ENCODE measurements at places on chromosomes 5 and 9. TPM values are rescaled to one million over a fixed set of nuclear protein-coding genes. Genes with fewer than 3 reads are reported as not detected.

GRCh38 chr5:98103807-98104206 is 669.7 kb upstream of the RGMB start:
- DNase-seq = no peak

DNA sequence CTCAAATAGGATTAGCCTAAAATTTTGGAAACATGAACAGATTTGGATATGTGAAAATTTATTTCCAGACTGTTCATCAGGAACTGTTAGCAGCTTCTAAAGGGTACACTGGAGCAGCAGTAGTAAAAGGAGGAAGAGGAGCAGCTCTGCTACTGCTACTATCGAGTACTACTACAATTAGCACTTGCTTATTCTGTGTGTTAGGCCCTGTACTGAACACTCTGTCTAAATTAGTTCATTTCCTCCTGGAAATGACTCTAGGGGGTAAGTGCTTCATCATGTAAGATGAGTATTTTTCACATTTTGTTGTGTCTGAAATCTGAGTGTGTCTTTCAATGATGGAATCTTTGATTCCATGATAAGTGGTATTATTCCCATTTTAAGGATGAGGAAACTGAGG is 9.8 kb downstream of the CD274 start:
- no peak for DNase-seq

- no peak for DNase-seq
These were observed 41.3 kb downstream of the C6 start for GRCh38 chr5:41172012-41172411.

DNA sequence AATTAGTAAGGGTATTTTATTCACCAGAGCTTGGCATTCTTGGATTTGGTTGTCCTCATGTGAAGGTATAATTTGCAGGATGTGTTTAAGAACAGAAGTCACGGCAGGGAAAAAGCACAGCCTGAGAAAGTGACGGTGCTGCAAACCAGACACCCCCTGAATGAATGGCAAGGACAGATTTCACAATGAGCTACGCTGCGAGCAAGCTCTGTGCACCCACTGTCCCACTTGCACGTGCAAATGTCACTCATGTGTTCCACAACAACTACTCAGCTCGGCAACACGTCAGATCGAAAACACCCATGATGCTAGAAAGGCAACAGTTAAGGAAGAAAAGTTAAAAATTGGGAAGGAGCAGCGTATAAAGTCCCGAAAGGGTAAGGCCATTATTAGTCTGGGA is 168.9 kb downstream of the ROR2 start:
- DNase-seq = no peak

GRCh38 chr5:132423438-132423898 is 54.0 kb downstream of the SLC22A5 start:
- DNase-seq = no peak

PCA3 gene
- polyA plus RNA-seq = 0.62 TPM

DNA sequence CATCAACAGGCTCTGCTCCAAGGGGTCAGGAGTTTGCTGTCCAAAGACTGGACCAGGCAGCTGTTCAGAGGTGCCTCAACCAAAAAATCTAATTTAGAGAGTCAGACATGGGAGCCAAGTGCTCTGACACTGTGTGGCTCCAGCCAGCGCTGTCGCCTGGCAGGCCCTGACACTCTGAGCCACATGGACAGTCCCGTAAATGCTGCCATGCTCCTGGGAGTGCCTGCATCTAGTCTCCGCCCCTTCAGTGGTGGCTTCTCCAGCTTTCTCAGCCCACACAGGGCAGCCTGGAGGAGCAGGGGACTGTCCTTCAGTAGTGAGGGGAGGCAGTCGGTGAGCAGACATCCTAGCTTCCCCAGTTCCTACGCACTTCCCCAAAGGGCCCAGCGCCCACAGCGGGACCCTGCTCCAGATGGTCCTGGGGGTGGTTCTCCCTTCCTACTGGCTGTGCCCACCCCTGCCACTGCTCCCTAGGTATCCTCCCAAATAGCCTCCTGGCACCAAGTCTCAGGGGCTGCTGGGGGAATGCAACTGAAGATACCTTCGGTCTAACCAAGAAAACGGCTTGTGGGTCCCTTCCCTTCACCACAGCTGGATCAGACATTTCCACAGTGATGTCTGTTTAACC is 72.3 kb downstream of the SHC3 start:
- DNase-seq = no peak

All from right renal pelvis (tissue), 4 donors.